Stimulated activated CD8-positive, alpha-beta memory T cell treated with anti-CD3 and anti-CD28 coated beads, Interleukin-15, amount 100 ng/mL, for 1 hour (primary cell): ENCODE measurements at places on chromosomes 12 and 14.

GRCh38 chr14:58954901-58955861 is 233.3 kb upstream of the DAAM1 start:
- no peak for DNase-seq

- DNase-seq: no peak
Observed at GRCh38 chr14:62369919-62370560, 607.8 kb downstream of the SNAPC1 start.

GRCh38 chr12:131829356-131829747 is 1.2 kb downstream of the MMP17 start:
- no peak for DNase-seq

DNA sequence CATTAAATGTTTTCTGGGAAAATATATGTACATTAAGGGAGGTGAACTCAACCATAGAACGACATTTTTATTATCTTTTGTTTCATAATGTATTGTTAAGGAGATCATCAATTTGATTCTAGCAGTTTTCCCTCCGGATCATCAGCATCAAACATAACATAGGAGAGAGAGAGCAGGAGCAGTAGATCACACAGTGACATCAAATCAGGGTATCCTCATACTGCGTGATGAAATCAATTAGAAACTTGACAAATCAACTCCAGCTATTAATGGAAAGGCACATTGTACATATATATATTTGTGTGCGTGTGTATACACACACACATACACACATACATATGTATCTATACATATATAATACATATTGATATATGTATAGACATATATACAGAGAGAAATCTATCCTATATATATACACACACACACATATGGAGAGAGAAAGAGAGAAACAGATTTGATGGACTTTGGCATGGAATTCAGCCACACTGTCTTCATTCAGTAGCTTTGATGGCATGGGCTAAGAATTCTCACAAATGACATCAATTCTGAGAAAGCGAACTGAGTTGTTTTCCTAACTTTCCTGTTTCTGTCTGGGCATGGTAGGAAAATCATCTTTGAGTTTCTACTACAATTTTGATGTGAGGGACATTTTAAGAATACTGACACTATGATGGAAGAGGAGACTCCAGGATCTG is 1302.8 kb upstream of the SEL1L start:
- DNase-seq: no peak

- DNase-seq: no peak
Observed at GRCh38 chr12:38919191-38919590, 13.8 kb upstream of the CPNE8 start.

DNA sequence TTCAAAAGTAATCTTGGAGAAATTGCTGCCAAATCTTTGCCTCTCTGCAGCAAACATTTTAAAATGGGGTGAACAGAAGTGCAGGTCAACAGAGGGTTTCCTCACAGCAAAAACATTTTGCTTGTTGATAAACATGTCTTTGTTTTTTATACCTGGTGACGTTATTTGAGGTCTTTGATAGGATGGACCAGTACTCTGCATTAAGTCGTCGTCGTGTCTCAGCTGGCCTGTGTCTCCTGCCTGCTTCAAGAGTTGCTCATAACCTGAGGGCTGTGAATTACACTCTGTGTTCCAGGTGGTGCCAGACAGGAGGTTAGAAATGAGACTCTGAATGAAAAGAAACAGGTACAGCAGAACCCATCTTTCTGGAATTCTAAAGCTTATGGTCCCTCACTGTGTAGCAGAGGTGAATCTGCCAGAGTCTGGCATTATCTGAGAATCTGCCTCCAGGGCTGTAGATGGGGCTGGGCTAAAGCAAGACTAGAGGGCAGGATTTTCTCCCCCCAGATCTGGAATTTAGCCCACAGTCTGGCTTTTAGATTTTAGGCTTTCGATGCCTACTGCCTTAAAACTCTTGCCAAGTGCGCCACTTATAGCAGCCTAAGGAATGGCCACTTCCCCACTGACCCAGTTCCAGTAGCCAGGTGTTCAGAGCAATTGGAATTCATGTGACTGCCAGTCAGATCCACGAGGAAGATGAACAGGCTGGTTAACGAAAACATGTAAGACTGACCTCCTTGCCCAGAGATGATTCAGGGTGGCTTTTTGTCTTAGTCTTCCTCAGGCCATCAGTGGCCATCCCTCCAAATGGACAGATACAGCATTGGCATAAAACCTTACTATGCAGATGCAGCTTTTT is 161.2 kb downstream of the PRKCH start:
- DNase-seq: no peak

DNA sequence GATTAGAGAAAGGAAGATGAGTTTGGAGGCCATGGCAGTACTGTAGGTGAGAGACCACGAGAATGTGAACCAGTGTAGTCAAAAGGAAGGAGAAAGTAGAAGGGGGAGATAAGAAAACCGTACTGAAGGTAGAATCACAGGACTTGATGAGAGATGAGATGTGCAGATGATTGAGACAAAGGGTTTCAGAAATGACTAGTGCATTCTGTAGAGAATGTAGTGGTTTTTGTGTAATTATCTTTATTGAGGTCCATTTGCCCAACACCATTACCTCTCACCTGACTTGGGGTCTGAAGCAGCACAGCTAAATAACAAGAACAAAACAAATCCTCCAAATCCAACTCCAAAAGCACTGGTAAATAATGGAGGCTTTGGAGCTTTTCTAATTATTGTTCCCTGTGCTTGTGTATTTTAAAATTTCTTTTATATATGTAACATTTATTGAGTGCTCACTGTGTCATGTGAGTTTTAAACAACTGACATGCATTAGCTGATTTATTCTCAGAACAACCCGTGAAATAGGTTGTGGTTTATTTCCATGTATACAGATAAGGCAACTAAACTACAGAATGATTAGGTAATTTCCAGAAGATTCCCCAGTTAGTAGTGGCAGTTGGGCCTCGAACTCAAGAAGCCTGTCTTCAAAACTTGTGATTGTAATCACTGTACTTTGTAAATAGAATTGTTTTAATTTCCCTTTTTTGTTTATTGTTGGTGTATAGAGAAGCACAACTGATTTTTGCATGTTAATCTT is 390.0 kb downstream of the AEBP2 start:
- DNase-seq: no peak

DNA sequence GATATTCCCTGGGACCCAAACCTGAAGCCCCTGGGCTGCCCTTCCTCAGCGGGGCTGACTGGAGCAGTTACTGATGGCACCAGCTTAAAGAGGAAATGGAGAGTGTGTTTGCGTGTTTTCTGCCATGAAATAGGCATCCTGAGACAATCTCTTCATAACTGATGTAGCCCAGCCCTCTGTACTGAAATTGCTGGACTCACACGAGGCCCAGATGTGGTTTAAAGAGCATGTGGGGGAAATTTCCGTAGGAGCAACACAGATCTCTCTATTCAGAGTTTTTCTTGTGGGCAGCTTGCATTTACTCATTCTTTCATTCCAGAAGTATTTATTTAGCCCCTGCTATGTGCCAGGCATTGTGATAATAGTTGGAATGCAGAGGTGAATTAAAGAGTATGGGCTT is 782.1 kb upstream of the TBX3 start:
- DNase-seq: no peak

GRCh38 chr12:16076557-16076956 is 165.4 kb downstream of the DERA start:
- no peak for DNase-seq

DNA sequence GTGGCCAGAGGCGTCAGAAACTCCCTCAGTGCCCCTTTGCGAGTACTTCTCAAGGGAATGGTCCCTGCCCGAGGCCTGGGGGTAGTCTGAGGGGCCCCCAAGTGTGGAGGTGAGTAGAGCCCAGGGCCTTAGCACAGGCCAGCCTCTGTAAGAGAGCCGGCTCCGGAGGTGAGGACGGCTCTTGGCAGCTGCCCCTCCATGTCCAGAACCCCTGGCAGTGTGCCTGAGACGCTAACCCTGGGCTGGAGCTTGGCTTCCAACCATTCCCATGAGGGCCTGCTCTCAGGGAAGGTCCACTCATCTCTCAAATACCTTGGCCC is 61.7 kb downstream of the PRMT8 start:
- DNase-seq: no peak

DNA sequence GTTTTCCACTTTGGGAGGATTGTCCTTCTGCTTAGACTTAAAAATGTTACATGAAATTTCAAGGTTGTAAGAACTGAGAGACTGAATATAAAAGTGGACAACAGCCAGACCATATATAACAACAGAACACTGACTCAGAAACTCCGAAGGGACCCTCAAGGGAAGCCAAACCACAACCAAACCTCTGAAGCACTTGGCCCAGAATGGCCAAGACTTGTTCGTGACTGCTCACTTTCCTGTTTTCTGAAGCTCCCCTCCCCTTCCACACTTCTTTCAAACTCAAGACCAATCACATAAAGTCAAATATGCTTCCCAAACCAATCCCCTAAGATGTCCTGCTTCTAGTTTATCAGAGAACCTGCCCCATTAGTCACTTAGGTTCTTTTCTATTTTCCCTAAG is 13.7 kb downstream of the OR6J1 start:
- no peak for DNase-seq

GRCh38 chr14:75328558-75329155 is 50.0 kb downstream of the FOS start:
- DNase-seq: no peak

- DNase-seq: no peak
Observed at GRCh38 chr14:51674294-51675002, 22.7 kb downstream of the FRMD6 start.

DNA sequence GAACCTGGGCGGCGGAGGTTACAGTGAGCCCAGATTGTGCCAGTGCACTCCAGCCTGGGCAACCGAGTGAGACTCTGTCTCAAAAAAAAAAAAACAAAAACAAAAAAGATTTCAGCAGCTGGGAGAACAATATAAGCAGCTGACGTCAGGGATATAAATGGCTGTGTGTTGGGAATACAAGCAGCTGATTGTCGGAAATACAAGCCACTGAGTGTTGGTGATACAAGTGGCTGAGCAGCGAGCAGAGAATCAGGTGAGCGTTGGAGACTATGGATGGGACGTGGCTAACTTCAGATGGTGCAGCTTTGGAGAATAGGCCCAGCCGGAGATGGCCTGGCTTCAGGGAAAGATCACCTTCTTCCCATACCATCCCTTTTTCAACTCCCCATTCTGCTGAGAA is 32.0 kb downstream of the PSEN1 start:
- DNase-seq: no peak

GRCh38 chr14:21525571-21525961 is 580 bp downstream of the SALL2 start:
- DNase-seq: no peak
